Mammary microvascular endothelial cell (primary cell): ENCODE measurements at places on chromosomes 7 and 10. TPM values are rescaled to one million over a fixed set of nuclear protein-coding genes. Genes with fewer than 3 reads are reported as not detected.

HUS1 gene
- total RNA-seq: 22.8 and 41.6 TPM in 2 replicates

EMX2 gene
- not detected in 2 replicates for total RNA-seq

UNC5B gene
- total RNA-seq: 3.1 and 3.3 TPM in 2 replicates

LRRD1 gene
- 0.07 TPM in 1 of 2 replicates, not detected in the other for total RNA-seq

FAM107B gene
- total RNA-seq: 79.3 and 89.9 TPM in 2 replicates

COL17A1 gene
- 3.3 and 4.6 TPM in 2 replicates for total RNA-seq

WDFY4 gene
- total RNA-seq: 2.6 and 3.5 TPM in 2 replicates

PRTFDC1 gene
- total RNA-seq: 7.8 and 9.4 TPM in 2 replicates
